ENCODE measurements at places on chromosomes 4 and X. TPM values are rescaled to one million over a fixed set of nuclear protein-coding genes. Genes with fewer than 3 reads are reported as not detected.

Gene KLKB1
- not detected for total RNA-seq

Gene FAM47A
- not detected for total RNA-seq

GRCh38 chrX:150506020-150506419 lies 62.4 kb upstream of the MTM1 start:
- no peak for DNase-seq

DNA sequence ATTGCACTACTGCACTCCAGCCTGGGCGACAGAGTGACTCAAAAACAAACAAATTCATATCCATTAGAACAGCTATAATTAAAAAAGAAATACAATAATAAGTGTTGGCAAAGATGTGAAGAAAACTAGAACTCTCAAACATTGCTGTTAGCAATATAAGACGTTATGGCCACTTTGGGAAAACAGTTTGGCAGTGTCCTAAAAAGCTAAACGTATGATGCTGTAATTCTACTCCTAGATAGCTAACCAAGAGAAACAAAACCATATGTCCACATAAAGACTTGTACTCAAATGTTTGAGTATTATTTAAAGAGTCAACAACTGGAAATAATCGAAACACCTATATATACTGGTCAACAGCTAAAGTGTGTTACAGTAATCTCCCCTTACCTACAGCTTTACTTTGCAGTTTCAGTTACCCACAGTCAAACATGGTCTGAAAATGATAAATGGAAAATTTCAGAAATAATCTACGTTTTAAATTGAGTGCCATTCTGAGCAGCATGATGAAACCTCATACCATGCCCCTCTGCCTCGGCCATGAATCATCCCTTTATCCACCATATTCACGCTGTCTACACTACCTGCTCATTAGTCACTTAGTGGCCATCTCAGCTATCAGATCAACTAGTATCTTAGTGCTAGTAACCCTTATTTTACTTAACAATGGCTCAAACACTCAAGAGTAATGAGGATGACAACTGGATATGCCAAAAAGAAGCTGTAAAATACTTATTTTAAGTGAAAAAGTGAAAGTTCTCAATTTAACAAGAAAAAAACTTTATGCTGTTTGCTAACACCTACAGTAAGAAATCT lies 4.9 kb downstream of the ELF2 start:
- DNase-seq: peak; percentile 12

DNA sequence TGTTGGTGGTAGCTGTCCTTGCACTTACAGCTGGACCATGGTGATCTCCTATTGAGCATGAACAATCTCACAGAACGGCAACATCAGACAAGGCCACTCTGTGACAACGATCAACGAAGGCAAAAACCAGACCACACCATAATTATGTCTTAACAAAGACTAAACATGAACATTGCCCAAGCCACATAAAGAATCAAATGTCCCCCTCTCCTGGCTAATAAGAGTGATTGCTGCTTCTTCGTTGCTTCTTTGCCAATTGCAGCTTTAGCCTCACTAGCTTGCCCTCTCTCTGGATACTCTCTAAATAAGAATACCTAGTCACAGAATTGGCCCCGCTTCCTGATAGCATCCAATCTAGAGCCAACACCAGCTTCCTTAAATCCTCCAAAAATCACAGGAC lies 41.5 kb upstream of the PGRMC1 start:
- no peak for DNase-seq

DNA sequence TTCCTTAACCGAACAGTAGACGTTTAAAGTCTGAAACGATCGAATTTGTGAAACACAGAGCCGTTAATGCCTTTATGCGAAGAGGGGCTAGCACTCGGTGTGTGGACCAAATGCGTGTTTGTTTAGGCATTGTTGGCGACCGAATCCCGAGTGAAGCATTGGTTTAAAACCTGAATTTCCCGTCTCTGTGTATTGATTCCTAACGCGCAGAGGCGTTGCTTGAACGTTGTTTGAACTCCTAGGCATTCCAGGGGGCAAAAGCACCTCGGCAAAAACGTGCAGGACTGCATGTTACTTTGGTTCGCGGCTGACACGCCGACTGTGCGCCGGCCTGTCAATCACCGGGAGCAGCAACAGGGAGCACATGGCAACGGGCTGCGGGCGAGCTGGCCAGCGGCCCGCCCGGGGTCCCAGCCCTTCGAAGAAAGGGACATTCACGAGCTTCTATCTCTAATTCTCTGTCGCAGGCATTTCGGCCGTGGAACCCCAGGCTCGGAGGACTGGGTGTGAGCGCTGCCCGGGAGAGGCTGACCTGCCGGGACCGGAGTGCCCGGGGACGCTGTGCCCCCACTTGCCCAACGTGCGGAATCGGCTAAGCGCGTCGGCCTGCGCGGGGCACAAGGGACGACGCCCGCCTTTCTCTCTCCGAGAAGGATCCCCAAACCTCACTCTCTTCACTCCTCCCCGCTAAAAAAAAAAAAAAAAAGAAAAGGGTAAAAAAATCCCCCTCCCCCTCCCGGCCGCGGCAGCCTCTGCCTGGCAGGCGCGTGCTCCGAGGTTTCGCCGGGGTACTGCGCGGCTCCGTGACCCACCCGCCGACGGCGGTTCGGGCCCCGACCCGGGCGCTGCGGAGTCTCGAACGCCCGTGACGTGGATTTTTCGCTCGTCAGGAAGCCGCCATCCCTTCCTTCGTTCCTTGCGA lies 810 bp downstream of the SPRY1 start:
- peak; percentile 53 for DNase-seq

DNA sequence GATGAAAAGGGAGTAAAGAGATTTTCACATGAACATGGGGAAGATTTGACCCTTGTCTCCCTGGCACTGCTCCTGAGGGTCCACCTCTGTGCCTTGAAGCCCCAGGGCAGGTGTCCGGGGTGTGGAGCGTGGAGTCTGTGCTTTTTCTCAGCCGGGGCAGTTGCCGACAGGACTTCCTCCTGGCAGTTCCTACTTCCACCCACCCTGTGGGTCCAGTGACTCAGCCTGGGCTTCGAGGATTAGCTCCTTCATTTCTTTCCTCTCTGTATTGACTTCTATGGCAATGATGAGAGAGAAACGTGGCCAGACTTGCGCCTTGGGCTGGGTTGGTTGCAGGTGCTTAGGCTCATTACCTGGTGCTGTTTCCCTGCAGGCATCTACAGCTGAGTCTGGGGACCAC lies 35.9 kb upstream of the CLCN4 start:
- DNase-seq: no peak

- DNase-seq: no peak
Measured at GRCh38 chr4:6199422-6199921, 877 bp downstream of the JAKMIP1 start.

GRCh38 chrX:149871940-149872339 lies 9.0 kb upstream of the MAGEA8 start:
- peak; percentile 71 for DNase-seq

- no peak for DNase-seq
Measured at GRCh38 chr4:74724979-74725378, 69.3 kb downstream of the BTC start.

- DNase-seq: no peak
Measured at GRCh38 chr4:168846414-168846813, 163.6 kb downstream of the CBR4 start.

- no peak for DNase-seq
Measured at GRCh38 chrX:42544883-42545282, 233.1 kb downstream of the PPP1R2C start.

- no peak for DNase-seq
Measured at GRCh38 chr4:143273160-143273917, 63.3 kb upstream of the GAB1 start.

- DNase-seq: no peak
Measured at GRCh38 chrX:22968494-22968893, 31.3 kb upstream of the DDX53 start.

DNA sequence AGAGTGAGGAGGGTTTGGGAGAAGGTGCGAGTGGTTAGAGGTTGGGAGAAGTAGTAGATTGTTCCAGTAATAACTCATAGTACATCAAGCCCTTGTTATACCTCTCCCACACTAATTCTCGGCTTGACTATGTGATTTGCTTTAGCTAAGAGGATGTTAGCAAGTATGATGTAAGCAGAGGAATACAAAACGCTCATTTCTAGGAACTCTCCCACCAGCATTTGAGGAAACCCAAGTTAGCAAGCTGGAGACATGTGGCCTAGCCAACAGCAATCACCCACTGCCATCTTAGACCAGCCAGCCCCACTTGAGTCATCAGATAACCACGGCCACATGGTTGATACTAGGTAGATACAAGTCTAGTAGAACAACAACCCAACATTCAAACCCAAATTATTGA lies 14.2 kb downstream of the FTHL17 start:
- no peak for DNase-seq

DNA sequence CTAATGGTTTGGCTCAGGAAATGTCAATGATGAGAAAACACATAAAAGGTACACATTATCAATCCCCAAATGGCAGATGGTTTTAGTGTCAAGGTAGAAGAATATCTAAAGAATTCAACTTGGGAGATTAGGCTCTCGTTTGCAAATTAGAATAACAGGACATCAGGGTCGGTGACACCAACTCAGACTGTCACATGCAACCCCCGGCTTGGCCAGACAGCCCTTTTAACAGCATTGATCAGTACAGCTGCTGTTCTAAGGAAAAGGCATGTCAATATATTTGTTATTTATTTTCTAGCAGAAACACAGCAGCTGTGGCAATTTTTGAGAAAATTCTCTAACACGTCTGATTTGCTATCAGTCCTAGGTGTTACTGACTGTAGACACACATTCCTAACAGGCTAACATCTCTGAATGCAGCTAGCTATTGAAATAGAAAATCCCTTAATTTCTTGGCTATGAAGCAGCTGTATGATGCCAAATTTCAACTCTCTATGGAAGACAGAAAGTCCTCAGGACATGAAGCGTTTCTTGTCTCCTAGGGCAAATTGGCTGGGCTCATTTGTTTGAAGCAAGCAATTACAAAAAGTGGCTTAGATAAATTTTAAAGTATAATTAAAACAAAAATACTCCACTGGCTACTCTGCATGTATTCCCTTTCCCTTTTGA lies 269.0 kb upstream of the CXXC4 start:
- no peak for DNase-seq

DNA sequence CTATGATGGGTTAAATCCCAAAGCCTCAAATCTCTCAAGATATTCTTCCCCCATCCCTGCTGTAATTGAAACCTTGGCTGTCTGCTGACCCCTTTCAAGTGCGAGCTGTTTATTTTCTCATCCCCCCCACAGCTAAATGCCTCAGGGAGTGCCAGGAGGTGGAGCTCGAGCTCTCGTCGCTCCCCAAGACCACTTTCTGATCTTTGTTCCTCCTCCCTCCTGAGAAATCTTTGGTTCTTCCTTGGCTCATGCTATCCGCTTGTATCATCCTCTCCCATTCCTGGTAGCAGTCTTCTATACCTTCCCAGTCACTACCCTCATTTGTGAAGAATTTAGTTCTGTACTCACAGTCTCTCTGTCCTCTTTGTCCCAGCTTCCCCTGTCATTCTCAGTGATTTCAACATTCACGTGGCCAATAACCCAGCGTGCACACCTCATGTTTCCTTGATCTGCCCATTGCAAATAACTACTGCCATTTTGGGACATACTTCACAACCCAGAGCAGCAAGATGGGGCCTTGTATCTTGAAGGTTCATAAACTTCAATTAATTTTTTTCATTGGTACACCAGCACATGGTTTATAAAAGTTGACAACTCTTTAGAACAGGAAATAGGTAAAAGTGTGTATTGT lies 9.2 kb upstream of the SLC25A43 start:
- no peak for DNase-seq

GRCh38 chr4:159722052-159722451 lies 619.2 kb downstream of the RAPGEF2 start:
- no peak for DNase-seq

DNA sequence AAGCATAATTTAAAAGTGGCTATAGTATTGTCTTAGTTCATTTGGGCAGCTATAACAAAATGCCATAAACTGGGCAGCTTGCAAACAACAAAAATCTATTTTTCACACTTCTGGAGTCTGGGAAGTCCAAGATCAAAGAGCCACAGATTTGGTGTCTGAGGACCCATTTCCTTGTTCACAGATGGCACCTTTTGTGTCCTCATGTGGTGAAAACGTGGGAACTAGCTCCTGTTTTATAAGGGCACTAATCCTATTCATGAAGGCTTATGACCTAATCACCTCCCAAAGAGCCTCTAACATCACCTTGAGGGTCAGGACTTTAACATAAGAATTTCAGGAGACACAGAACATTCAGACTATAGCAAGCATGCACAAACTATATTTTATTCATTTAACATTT lies 126.5 kb upstream of the WDFY3 start:
- no peak for DNase-seq

GRCh38 chr4:151652841-151653547 lies 107.8 kb downstream of the GATB start:
- DNase-seq: no peak

GRCh38 chr4:164536814-164537213 lies 217.1 kb upstream of the SMIM31 start:
- no peak for DNase-seq

GRCh38 chr4:158159054-158159717 lies 13.6 kb downstream of the GASK1B start:
- DNase-seq: no peak

DNA sequence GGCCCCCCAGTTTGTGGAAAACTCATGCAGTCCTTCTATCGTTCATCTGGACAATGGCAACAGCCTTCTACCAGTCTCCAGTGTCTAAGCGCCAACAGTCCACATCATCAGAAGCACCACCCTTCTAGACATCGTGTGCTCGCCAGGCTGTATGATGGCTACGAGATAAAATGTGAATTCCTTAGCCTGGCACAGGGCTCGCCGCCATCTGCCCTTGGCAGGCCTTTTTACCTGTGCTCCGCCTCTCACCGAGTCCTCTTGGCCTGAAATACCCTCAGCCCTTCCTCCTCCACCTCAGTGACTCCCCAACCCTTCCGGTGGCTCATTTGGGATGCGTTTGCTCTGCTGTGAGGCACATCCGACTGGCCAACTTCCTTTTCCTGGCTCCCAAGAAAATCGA lies 15.9 kb upstream of the STS start:
- DNase-seq: no peak

DNA sequence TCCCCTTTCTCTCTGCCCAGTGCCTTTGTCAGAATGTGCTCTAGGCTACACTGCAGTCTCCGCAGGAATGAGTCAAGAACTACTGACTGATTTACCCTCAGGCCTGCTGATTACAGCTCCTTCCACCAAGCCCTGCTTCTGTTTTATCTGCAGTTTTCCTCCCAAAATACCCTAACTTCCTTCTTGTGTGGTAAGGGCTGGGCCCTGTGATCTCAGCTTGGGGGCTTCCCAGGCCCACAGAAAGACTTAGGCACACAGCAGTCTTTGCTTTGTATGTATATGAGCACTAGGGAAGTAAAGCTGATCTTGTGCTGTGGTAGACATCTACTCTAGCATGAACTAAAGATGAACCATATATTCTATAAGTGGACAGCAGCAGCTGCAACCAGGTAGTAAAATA lies 18.8 kb downstream of the PAK3 start:
- DNase-seq: no peak

DNA sequence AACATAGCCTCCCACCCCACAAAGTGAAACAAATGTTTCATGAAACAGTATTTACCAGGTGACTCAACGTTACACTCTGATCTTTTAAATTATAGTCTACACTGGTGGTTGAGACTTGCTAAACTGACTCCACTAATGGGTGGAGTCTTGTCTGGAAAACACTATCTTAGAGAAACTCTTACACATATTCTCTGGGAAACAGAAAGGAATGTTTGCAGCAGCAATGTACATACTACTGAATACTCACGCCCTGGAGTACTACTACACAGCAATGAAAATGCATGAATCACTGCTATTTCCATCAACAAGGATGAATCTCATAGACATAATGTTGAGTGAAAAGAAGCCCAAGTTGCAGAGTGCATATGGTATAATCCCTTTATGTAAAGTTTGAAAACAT lies 208.5 kb upstream of the IGFBP7 start:
- no peak for DNase-seq
